ENCODE measurements at places on chromosomes 12 and 14. TPM values are rescaled to one million over a fixed set of nuclear protein-coding genes. Genes with fewer than 3 reads are reported as not detected.

GRCh38 chr12:116171549-116171948, 105.9 kb downstream of the MED13L start:
- DNase-seq, result no peak

TDRD9 gene
- total RNA-seq, result 0.56 TPM

PGF gene
- not detected for total RNA-seq

GRCh38 chr14:29236848-29237247, 470.3 kb downstream of the FOXG1 start:
- no peak for DNase-seq

SSTR1 gene
- not detected for total RNA-seq

DNA sequence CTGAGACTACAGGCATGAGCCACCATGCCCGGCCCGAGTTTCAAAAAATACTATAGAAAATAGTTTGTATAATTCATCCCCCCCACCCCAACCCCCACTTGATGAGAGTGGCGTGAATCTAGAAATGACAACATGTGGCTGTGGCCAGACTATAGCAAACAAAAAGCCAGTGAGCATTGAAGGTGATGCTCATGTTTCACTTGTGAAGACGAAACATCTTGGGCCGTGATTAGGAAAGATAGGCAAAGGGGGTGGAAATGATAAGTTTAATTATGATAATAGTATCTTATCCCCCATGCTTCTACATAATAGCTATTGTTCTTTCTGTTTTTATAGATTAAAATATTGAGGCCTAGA, 8.5 kb downstream of the BORCS5 start:
- no peak for DNase-seq

DNA sequence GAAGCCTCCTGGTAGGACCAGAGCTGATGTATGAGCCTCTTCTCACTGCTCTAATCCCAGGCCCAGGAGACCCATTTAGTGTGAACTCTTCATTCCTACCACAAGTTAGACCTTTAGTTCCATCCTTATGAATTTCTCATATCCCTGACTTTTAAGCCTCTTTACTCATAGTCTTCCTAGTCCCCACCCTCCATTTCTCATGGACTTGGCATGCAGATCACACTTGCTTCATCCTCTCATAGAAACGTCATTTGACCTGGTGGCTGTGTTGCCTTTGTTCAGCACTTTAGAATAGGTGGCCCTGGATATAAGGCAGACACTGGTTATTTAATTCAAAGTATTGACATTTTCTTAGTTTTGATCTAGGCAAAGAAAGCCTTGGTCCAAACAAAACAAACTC, 99.5 kb downstream of the SLC16A7 start:
- DNase-seq, result no peak

DNA sequence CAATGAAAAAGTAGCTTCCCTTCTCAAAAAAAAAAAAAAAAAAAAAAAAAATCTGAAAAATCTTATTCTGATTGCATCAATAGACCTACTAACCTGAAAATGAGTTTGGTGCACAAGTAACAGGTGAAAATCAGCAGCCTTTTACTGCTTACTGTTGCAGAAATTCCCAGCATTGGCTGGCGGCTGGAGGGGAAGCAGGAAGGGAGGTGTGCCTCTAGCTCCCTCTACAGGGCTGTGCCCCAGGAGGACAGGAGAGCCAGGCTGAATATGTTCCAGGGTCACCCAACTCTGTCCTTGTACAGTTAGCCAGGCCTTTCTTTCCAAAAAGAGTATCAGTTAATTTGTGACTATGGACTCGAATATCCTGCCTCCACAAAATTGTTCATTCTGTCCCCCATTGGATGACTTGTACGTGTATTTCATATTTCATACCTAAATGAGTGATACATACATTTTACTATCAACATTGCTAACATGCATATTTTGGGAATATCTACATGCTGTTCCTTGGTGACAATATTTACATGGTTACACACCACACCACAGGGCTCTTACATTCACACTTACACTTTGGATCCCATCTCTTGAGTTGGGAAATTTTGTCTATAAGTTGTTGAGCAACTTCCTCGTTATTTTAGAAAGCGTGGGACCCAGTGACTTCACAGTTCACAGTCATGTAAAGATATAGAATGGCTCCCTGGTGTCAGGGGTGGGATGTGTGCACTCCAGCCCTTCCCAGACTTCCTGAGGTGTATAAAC, 124.8 kb downstream of the SAMD4A start:
- peak; percentile 35 for DNase-seq
